ENCODE measurements at places on chromosomes 5 and 9. TPM values are rescaled to one million over a fixed set of nuclear protein-coding genes. Genes with fewer than 3 reads are reported as not detected.

LHX3 gene
- not detected for polyA plus RNA-seq

RALGPS1 gene
- polyA plus RNA-seq: 9.4 TPM

ADAMTS12 gene
- 0.75 TPM for polyA plus RNA-seq

CAMK2A gene
- polyA plus RNA-seq: 0.90 TPM

TAF1L gene
- polyA plus RNA-seq: not detected

TSC1 gene
- polyA plus RNA-seq: 13.1 TPM

WNT8A gene
- not detected for polyA plus RNA-seq

SVEP1 gene
- 1.1 TPM for polyA plus RNA-seq

PURA gene
- 4.7 TPM for polyA plus RNA-seq

ENG gene
- 158 TPM for polyA plus RNA-seq

PCSK1 gene
- 0.13 TPM for polyA plus RNA-seq

ROPN1L gene
- 1.4 TPM for polyA plus RNA-seq

MARCOL gene
- not detected for polyA plus RNA-seq

TUSC1 gene
- polyA plus RNA-seq: 16.7 TPM

PLAC8L1 gene
- not detected for polyA plus RNA-seq

SPIN1 gene
- 27.9 TPM for polyA plus RNA-seq

PCDHGA8 gene
- polyA plus RNA-seq: 0.09 TPM

ABO gene
- 25.0 TPM for polyA plus RNA-seq

PROB1 gene
- polyA plus RNA-seq: 1.5 TPM

PRRC1 gene
- 19.8 TPM for polyA plus RNA-seq

DCAF12 gene
- 11.8 TPM for polyA plus RNA-seq

GALNT12 gene
- 3.6 TPM for polyA plus RNA-seq

SPATA31E1 gene
- not detected for polyA plus RNA-seq

NR2F1 gene
- polyA plus RNA-seq: 22.8 TPM

LCN15 gene
- polyA plus RNA-seq: not detected

SLC6A18 gene
- 1.5 TPM for polyA plus RNA-seq

TPPP gene
- polyA plus RNA-seq: 5.8 TPM

PCDHA1 gene
- not detected for polyA plus RNA-seq

BAAT gene
- 0.15 TPM for polyA plus RNA-seq

WDR38 gene
- not detected for polyA plus RNA-seq

FOXD4L6 gene
- polyA plus RNA-seq: not detected

IFNB1 gene
- polyA plus RNA-seq: not detected
